EH (cell line): ENCODE measurements at places on chromosomes 2 and 18.

DNA sequence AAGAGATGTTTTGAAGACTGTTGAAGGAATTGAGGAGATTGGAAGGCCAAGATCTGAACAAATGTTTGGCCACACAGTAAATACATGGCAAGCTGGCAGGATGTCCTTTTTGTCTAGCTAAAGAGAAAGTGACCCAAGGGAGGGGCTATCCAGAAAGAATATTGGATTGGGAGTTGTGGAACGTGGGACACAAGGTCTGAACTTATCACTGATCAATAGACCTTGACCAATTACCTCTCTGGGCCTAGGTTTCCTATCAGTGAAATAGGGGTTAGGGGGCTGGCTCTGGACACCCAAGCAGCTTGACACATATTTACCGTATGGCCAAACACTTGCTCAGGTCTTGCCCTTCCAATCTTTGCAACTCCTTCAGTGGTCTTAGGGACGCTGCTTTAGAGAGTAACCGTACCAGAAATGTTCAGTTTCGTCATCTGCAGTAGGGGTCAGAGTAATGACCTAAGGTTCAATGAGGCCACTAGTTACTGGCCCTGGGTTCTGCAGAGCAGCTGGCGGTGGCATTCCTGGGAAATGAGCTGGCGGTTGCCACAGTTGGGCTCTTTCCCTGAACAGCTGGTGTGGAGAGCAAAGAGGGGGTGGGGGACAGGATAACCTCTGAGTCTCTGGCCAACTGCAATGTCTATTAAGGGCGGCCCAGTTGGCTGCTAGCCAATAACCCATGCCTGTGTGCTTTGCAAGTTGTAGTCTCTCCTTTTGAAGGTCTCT is 70.1 kb upstream of the STPG4 start:
- DNase-seq = peak; percentile 92

GRCh38 chr18:79582978-79583377 is 96.6 kb upstream of the CTDP1 start:
- no peak for DNase-seq

- peak; percentile 3 for DNase-seq
Measured at GRCh38 chr2:195768431-195768830, 111.4 kb downstream of the SLC39A10 start.

DNA sequence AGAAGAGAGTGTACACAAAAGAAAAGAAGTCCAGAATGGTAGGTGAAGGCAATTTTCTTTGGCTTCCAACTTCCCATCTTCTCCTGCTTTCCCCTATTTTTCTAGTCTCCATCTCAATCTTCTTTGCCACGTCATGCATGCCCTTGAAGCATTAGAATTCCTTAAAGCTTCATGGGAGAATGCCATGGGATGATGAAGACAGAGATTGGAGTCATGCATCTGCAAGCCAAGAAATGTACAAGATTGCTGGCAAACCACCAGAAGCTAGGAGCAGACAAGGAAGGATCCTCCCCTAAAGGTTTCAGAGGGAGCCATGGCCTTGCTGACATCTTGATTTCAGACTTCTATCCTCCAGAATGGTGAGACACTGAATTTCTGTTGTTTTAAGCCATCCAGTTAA is 305.9 kb downstream of the HRH4 start:
- peak; percentile 64 for DNase-seq

- DNase-seq = no peak
Measured at GRCh38 chr18:23169673-23170044, 34.4 kb downstream of the CABLES1 start.

GRCh38 chr18:37714691-37715090 is 149.1 kb upstream of the CELF4 start:
- no peak for DNase-seq

DNA sequence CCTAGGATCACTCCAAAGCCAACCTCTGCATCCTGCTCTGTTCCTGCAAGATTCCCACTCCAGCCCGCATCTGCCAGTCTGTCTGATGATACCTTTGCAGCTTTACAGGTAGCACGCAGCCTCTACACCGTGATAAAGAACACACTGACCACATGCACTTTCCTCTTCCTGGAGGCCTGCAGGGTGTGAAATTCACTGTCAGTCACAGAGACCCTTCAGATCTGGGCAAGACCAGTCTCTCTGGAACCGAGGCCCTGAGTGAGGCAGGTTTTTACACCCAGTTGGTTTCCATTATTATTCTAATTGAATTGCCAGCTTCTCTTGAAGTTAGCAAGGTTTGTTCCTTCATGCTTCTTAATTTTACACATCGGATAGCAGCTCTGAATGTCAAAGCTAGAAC is 30.5 kb upstream of the TWIST2 start:
- no peak for DNase-seq

- DNase-seq = peak; percentile 81
Measured at GRCh38 chr2:177984749-177985148, 87.8 kb downstream of the PDE11A start.

- DNase-seq = no peak
Measured at GRCh38 chr2:210288408-210288807, 26.6 kb downstream of the MYL1 start.

DNA sequence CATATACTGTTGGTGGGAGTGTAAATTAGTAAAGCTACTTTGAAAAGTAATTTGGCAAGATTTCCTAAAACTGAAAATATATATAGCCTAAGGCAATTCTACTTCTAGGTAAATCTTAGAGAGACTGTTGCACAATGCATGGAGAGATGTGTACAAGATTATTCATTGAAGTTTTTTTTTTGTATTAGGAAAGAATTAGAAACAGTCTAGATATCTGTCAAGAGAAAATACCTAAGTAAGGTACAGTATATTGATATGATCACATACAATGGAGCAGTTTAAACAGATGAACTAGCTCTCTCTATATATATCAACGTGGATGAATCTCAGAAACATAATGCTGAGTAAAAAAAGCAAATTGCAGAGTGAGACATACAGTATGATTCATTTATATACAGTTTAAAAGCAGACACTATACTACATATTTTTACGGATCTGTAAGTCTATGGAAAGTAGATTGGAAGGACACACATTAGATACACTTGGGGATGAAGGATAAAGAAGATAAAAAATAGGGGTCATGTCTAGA is 59.3 kb upstream of the ACVR1 start:
- no peak for DNase-seq

DNA sequence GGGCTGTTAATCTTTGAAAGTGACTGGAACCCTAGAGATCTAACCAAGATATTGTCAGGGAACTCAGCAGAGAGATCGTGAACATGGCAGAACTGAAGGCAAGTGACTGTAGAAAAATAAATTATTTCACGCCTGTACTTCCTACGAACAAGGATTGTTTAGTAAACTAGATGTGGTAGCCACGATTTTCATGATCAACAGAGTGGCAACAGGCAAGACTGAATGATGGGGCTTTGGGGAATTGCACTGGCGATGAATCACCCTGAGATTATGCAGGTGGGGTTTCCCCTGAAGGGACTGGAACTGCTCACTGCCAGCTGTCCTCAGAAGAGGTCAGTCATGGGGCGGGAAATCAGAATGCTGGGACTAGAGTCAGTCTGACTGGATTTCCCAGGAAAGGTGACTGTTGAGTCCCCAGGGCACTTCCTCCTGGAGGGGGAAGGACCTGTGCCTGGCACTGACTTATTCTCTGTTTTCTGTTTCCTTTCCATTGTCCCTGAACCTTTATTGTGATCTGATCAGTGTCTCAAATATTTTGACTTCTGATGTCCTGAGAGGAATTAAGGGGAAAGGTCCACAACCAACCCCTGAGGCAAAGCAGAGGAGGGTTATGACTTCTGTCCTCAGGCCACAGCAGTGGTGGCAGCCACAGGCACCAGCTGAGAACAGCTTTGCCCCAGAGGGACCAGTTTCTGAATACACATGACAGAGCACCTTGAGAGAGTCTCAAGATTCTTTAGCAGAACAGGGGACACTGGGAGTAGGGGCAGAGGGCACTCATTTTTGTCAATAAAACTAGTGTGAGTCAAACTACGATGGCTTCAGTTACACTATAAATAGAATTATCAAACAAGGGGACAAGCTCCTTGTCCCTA is 70.0 kb downstream of the NAB1 start:
- DNase-seq = peak; percentile 63

DNA sequence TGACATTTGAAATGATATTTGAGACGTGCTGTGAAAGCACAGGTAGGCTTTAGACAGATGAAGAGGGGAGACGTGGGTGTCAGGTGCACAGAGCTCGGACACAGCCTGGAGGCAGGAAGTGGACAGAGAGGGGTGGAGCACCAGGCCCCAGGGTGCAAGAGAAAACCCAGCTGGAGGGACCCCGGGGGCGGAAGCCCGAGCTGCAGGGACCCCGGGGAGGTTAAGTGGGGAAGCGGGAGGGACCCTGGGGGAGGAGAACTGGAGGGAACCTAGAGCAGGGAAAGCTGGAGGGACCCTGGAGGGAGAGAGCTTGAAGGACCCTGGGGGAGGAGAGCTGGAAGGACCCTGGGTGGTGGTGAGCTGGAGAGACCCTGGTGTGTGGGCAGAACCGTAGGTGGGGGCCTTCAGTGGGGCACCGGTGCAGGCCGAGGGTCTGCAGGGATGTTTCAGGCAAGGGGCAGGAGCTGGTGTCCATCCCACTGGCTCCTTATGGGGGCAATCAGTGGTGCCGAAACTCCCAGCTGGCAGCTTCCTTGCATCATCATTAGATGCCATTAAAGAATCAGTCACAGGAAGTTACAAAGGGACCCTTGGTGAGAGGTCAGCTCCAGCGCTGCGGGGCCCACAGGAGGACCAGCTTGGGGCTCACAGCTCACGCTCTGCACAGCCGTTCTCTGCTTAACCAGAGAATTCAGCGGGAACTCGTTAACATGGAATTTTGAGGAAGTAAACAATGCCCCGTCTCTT is 246.6 kb downstream of the EIPR1 start:
- DNase-seq = peak; percentile 18

DNA sequence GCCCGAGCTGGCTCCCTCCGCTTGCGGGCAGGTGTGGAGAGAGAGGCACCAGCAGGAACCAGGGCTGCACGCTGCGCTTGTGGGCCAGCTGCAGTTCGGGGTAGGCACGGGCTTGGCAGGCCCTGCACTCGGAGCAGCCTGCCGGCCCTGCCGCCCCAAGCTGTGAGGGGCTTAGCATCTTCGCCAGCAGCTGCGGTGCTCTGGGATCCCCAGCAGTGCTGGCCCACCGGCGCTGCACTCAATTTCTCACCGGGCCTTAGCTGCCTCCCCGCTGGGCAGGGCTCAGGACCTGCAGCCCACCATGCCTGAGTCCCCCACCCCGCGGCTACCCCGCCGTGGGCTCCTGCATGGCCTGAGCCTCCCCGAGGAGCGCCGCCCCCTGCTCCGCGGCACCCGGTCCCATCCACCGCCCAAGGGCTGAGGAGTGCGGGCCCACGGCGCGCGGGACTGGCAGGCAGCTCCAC is 434.4 kb upstream of the RGPD4 start:
- DNase-seq = no peak

DNA sequence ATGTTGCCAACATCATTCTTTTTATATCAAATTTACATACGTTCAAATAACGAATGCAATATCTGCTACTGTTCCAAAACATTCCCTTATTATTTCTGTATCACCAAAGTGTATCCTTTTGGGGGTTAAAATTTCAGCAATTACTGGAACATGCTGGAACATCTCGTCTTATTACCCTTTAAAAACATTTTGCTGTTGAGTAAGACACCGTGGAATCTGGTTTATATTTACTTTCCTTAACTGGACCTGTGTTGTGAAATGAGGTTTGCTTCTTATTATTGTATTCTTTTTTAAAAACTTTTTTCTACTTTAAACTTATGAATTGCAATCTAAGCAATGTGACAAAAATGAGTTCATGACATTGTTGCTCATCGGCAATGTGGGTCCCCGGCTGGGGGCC is 87.4 kb upstream of the PTPRM start:
- no peak for DNase-seq

GRCh38 chr2:240162531-240162930 is 22.1 kb upstream of the OTOS start:
- DNase-seq = no peak

DNA sequence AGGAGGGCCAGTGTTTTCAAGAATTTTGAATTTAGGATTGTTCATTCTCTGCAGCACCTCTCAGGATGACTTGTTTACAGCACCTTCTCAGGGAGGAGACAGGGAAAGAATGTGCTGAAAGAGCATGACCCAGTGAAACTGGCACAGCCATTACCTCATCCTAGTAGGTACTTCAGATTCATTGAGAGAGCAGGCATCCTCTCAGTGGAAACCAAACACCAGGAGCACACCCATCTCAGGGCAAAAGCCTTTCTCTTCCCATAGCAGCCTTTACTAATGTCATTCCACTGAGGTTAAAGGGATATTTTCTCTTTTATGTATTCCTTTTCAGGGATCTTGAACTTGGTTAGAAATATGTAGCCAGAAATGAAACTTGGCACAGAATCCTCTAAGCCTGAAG is 2.6 kb downstream of the MAP2 start:
- DNase-seq = peak; percentile 40

DNA sequence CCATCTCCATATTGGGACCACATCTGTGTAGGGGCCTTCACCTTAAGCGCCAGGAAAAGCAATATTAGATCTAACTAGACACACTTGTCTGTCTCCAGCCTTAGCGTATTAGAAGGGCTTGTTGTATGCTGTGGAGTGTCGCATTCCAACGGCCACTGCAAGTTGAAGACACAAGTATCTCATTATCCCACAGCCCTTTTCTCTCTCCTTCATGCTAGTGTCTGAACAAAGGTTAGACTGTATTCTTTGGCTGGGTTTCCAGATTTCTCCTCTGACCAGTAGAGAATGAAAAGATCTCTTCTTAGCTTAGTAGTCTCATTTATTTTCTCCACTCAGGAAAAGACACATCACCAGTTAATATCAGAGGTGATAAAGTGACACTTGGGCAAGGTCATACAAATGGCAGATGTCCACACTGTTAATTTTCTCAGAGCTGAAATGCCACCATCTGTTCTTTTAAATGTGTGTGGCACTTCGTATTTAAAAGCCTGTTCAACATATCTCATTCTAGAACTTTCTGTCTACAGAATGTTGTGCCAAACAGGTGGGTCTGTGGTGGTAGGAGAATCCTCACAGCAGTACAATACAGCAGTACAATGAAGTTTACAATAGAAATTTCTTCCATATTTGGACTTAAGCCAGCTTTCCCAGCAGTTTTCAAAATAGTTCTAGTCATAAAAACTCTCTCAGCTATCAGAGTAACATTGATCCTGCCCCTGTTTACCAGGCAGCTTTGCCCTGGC is 94.0 kb upstream of the ITGA6 start:
- no peak for DNase-seq

DNA sequence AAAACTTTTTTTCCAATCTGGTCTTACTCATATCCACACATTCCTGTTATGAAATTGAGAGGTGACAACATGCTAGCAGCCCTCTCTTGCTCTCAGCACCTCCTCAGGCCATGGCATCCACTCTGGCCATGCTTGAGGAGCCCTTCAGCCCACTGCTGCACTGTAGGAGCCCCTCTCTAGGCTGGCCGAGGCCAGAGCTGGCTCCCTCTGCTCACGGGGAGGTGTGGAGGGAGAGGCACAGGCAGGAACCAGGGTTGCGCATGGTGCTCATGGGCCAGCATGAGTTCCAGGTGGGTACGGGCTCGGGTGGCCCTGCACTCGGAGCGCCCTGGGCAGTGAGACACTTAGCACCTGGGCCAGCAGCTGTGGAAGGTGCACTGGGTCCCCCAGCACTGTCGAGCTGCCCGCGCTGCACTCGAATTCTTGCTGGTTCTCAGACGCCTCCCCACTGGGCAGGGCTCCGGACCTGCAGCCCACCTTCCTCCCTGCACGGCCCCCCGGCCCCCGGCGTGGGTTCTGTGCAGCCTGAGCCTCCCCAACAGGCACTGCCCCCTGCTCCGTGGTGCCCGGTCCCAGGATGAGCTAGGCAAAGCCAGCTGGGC is 1669.6 kb upstream of the CELF4 start:
- no peak for DNase-seq
